ENCODE measurements at places on chromosomes 2 and 18. TPM values are rescaled to one million over a fixed set of nuclear protein-coding genes. Genes with fewer than 3 reads are reported as not detected.

The CAVIN2 gene
- total RNA-seq, result 8.7 TPM

The CYP26B1 gene
- total RNA-seq, result 1.9 TPM

The MAP2 gene
- total RNA-seq, result 6.4 TPM

DNA sequence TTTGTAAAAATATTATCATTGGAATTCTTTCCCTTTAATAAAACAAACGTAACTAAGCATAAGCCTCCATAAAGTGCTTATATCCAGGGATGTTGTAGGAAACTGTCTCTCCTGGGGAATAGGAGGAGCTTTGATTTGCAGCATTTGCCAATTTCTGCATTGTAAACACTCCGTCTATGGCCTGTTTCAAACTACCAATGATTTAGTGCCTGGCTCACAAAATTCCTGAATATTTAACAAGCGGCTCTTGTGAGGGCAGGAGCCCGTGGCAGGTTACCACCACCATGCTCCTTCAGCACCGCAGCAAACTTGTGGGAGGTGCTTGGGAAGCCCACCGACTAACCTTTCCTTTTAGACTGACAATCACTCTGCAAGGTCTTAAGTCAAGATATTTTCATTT is 520.3 kb downstream of the SOX11 start:
- ATAC-seq, result no peak

- no peak for ATAC-seq
Measured at GRCh38 chr18:25056429-25056828, 295.5 kb downstream of the ZNF521 start.

GRCh38 chr2:172977270-172978062 is 98.2 kb upstream of the MAP3K20 start:
- ATAC-seq, result no peak

- ATAC-seq, result peak; percentile 68
Measured at GRCh38 chr2:127400533-127400896, 12.7 kb upstream of the MAP3K2 start.

DNA sequence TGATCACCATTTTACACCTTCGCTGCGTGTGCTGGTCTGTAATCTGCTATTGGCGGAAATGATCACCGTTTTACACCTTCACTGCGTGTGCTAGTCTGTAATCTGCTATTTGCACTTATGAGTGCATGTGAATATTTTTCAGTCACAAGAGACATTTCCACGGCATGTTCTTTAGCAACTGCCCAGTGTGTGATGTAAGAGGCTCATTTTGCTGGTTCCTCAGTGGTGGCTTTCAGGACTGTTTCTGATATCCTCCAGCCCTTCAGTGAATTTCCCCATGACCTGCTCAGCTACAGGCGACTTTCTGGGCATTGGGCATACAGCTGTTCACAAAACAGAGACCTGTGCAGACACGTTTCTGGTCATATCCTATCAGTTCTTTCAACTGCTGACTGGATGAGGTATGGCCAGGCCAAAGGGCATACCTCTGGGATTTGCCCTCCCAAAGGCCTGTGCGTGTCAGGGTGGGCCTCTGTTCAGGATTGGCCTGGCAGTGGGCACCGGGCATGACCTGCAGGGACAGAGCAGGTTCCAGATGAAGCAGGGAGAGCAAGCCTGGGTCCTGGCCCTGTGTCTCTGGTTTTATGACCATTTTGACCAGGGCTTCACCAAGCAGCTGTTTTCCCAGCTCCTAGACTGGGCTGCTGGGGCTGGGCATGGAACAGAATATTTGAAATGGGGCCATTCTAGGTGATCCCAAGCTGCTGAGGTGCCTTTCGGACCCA is 521 bp upstream of the PROM2 start:
- ATAC-seq, result no peak

DNA sequence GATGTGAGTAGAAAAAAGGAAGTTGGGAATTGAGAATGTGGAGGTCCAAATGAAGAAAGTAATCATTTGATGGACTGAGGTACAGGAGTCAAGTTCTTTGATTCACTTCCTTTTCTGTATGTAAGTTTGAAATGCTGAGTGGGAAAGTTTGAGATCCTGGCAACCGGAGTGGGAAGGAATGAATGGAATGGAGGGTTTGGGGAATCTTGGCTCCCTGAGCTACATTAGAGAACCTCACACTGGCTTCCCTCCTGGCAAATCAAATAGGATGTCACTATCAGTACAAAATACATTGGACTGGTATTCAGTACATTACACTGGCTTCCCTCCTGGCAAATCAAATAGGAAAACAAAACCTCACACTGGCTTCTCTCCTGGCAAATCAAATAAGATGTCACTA is 9.8 kb upstream of the RNF138 start:
- no peak for ATAC-seq

- no peak for ATAC-seq
Measured at GRCh38 chr18:51134721-51135120, 62.8 kb downstream of the MEX3C start.

- ATAC-seq, result peak; percentile 46
Measured at GRCh38 chr2:43157506-43158246, 68.7 kb downstream of the ZFP36L2 start.

- peak; percentile 82 for ATAC-seq
Measured at GRCh38 chr2:160568856-160569255, 75.2 kb upstream of the RBMS1 start.
